ENCODE measurements at places on chromosomes 3 and 15. TPM values are rescaled to one million over a fixed set of nuclear protein-coding genes. Genes with fewer than 3 reads are reported as not detected.
A peak's percentile ranks its signal among the peaks of the same experiment; 100 is the strongest.

DNA sequence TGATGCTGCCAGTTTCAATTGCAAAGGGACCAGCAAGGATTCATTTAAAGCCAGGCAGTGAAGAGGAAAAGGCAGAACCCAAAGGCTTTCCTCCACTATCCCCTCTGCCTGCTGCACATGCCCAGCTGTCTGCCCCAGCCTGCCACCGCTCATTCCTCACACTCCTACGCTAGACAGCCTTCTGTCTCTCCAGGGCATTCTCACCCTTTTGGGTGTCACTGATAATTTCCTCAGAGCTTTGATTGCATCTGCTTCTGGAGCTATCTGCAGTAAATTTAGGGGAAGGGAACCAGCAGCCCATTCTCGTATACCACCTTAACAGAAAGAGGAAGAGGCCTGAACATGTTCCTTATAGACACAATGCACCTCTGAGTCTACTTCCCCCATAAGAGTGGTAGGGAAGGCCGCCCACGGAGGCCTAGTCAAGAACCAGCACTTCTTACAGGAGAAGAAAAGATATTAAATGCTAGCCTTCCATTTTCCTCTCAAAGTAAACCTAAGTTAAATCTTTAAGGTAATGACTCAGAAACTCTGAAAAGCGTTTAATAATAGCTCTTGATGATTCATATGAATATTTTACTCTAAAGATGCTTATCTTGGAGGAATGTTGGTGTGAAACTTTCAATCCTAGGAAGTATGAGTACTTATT lies 20.9 kb downstream of the NUDT16 start:
- DNase-seq: no peak

- no peak for DNase-seq
These were observed 103.4 kb downstream of the SNRPN start for GRCh38 chr15:25058080-25058785.

- peak; percentile 42 for DNase-seq
These were observed at the start of gene MAP4 for GRCh38 chr3:48016301-48016973. Gene MAP4 (minus strand): TSS chr3:48016416. CDS start chr3:47998860, 17,556 bp downstream.

- no peak for DNase-seq
These were observed 39.0 kb upstream of the SLC25A26 start for GRCh38 chr3:66181764-66182163.

DNA sequence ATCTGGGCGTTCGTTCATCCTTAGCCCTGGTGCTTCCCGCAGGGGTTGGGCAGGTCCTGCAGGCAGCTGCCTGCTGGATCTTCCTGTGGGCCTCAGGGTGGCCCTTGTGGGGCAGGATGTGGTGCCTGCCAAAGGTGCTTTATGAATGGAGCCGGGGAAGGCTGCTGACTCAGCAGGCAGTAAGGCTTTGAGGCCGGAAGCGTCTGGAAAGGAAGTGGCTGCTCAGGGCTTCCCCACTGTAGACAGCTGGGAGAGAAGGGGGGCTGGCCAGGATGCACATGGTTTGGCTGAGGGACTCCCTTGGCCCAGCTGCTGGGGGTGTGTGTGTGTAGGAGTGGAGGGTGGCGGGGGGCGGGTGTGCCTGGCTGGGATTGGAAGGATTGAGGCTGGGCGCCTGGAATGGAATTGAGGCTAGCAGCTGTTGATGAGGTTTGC lies 12.9 kb downstream of the CD276 start:
- DNase-seq: peak; percentile 99

DNA sequence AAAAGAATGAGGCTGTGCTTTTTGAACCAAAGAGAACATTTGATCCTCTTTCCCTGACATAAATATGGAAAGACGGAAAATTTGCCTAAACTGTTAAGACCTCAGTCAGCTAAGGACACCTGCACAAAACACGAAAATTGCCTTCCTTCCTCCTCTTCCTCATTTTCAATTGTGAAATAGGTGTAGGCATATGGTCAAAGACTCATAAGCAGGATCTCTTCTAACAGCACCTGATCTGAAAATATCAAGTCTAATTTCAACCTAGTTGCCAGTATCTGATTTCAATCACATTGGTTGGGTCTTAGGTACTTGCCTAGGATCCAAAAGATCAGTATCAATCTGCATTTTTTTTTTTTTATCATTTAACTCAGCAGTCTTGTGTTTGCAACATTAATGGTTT lies 215.7 kb upstream of the SLC2A2 start:
- no peak for DNase-seq

GRCh38 chr3:164095279-164095678 lies 983.0 kb downstream of the SI start:
- DNase-seq: peak; percentile 4

- DNase-seq: no peak
These were observed 25.3 kb upstream of the TM4SF4 start for GRCh38 chr3:149449182-149449581.

- no peak for DNase-seq
These were observed 24.0 kb upstream of the SPTBN5 start for GRCh38 chr15:41917767-41918430.

DNA sequence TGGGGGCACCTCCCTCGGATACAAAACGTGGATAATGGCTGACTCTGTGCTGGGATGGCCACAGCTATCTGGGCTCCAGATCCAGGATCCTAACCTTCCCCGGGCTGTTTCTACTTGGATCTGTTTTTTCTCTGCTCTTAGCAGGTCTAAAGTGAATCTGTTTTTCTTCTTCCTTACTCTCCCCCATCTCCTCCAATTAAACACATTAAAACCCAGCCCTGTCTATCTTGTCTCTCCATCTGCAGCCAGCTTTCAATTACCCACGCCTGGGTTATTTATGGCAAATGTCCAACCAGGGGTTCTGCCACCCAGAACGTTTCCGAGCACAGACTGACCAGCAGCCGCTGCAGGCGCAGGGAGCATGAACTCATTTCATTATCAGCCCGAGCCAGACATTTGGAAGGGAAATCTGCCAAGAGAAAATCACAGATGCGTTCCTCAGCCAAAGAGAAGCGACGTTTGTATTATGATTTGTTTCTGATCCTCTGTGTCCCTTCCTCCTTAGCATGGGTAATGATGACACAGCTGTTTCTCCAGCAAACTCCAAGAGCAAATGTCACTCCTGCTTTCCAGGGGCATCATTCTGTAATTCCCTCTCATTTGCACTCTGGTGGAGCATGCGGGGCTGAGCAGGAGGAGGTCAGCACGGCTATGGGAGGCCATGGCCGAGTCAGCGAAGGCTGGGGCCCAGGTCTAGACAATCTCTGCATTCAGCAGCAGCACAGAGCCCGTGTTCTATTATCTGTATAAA lies 42.0 kb downstream of the UMPS start:
- peak; percentile 93 for DNase-seq

DNA sequence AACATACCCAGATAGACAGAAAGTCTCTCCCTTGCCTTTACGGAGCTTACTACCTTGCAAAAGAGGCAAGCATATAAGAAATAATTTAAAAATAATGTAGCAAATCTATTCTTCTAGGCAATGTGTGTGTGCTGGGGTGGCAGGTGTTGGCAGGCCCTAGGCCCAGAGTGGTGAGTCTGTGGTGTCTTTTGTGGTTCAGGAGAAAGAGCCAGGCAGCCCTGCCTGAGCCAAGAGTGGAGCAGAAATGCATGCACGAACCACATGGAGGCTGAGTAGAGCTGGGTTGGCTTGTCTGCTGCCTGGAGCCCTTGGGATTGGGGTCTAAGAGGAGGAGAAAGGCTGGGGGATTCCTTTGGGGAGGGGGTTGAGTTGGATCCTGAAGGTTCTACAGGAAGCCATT lies 70.2 kb upstream of the MYZAP start:
- no peak for DNase-seq

GRCh38 chr3:136624894-136625815 lies 127.0 kb downstream of the STAG1 start:
- DNase-seq: no peak

- no peak for DNase-seq
These were observed 204.2 kb upstream of the LRRN1 start for GRCh38 chr3:3594986-3595385.

DNA sequence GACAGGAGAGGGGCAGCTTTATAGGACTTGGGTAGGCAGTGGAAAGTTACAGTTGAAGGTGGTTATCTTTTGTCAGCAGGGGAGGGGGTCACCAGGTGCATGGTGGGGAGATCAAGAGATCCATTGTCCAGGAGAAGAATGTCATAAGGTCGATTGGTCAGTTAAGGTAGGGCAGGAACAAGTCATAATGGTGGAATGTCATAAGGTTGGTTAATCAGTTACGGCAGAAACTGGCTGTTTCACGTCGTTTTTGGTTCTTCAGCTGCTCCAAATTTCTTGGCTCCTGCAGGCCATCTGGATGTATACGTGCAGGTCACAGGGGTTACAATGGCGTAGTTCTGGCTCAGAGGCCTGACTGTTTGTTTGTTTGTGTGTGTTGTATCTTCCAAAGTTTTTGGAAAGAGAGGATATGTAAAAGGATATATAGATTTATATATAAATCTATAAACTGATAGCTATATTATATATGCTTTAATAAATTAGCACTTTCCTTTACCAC lies 565.1 kb downstream of the ZNF385D start:
- no peak for DNase-seq

DNA sequence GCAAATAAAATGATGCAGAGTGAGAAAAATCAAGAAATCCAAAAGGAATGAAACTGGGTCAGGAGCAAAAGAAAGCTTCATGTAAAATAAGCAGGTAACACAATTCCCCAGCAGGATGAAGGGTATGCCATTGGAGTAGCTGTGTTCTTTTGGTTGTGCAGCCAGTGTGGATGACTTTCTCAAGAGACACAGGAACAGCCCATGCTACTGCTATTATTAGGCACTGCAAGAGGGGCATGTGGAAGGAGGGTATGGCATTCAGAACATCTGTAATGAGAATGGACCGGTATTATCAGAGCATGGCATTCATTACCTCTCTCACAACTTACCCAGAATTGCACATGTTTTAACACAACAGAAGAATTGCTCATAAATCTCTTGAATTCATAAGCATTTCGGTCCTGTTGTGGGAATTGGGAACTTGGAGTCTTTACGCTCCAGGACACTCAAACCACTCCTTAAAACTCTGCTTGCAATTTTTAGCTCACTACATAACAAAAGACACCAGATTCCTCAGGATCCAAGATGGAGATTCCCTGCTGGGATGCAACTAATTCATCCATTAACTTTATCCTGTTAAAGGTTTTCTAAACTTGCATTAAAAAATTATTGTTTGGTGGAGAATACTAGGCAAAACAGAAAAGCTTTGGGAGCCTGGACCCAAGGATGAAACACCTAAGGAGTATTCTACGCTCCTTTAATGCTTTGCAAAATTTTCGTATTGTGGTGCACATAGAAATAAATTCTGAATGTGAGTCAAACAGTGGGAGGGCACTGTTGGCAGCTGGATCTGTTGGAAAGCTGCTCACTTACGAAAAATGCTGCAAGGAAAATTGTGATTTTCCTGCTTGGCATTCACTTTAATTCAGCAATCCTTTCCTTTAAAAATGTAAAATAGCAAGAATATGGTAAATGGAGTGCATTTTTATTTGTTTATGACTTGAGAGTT lies 34.6 kb upstream of the CDIN1 start:
- DNase-seq: no peak

DNA sequence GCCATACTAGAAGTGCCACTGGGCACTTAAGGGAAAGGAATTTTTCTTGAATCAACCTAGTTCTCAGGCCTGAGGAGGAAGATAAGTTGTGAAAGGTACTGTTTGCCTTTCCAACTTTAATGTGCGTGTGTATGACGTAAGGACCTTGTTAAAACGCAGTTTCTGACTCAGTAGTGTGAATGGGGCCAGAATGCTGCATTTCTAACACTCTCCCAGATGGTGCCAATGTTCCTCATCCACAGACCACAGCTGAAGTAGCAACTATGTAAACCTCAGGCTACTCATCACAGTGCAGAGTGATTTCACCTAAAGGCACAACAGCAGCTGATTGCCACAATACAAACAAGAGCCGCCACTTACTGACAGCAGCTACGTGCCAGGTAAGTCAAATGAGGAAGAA lies 103.6 kb downstream of the OTOL1 start:
- no peak for DNase-seq

- no peak for DNase-seq
These were observed 181.6 kb downstream of the ADAMTSL3 start for GRCh38 chr15:83835479-83835878.

GRCh38 chr3:111609700-111610099 lies 14.6 kb upstream of the ZBED2 start:
- DNase-seq: no peak

GRCh38 chr3:28151608-28152228 lies 89.7 kb upstream of the CMC1 start:
- DNase-seq: no peak

GRCh38 chr3:5653426-5654143 lies 466.1 kb downstream of the EDEM1 start:
- DNase-seq: no peak

DNA sequence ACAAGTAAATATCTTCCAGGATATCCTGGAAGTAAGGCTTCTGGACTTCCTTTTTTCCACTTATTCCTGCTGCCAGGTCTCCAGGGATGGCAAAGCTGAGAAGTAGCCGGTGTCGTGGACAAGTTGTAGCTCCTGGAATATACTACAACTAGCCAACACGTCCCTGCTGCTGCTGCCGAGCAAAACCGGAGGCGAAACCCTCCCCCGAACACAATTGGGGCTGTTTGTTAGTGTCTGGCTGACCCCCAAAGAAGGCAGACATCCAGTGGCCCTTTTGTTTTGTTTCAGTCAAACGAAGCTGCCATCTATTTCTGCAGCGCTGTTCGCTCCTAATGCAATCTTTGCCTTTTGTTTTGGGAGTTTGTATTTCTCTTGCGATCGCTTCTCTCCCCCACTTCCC lies 45.3 kb upstream of the EIF5A2 start:
- peak; percentile 42 for DNase-seq

GRCh38 chr3:168548719-168549118 lies 453.0 kb upstream of the GOLIM4 start:
- DNase-seq: no peak

- DNase-seq: no peak
These were observed 108.8 kb downstream of the DPH6 start for GRCh38 chr15:35437157-35437556.

DNA sequence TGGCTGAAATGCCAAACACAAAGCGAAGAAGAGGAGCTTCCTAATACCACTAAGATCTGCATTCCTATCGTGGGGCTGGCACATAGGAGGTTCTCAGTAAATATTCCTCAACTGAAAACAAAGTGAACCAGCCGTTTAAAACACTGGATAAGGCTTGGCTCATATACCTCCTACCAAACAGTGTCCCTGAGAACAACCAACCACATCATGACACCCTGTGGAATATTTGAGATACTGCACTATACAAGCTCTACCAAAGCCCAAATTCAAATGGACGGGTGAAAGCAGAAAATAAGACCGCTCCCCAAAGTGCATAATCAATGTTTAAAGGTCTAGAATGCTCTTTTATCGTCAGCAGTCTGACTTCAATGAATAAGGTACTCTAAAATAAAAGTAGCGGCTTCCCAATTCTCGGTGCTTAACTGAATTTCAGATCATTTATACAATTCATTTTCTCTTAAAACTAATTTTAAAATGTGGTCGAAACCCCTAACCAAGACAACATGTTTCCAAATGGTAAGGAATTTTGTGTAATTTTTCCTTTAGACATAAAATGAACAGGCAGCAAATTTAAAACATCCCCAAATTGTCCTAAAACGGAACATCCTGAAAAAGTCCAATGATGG lies 425.8 kb downstream of the ERC2 start:
- DNase-seq: peak; percentile 82

GRCh38 chr15:95868450-95868849 lies 462.1 kb upstream of the NR2F2 start:
- no peak for DNase-seq

GRCh38 chr3:76698136-76698706 lies 341.7 kb upstream of the ROBO2 start:
- no peak for DNase-seq

- DNase-seq: no peak
These were observed 413.3 kb upstream of the ONECUT1 start for GRCh38 chr15:53203454-53203853.

RAB27A gene
- 12.2 TPM for total RNA-seq

CCDC50 gene
- 23.4 TPM for total RNA-seq

SEMA5B gene
- total RNA-seq: 0.16 TPM

LNP1 gene
- 10.5 TPM for total RNA-seq

RASGRP1 gene
- 1.4 TPM for total RNA-seq

SPINK8 gene
- total RNA-seq: not detected

All from SJCRH30 (cell line).